ENCODE measurements at places on chromosomes 6 and 20.

GRCh38 chr6:165725201-165725600 lies 62.2 kb upstream of the PDE10A start:
- DNase-seq: no peak

GRCh38 chr6:17932330-17932852 lies 55.0 kb downstream of the KIF13A start:
- no peak for DNase-seq

DNA sequence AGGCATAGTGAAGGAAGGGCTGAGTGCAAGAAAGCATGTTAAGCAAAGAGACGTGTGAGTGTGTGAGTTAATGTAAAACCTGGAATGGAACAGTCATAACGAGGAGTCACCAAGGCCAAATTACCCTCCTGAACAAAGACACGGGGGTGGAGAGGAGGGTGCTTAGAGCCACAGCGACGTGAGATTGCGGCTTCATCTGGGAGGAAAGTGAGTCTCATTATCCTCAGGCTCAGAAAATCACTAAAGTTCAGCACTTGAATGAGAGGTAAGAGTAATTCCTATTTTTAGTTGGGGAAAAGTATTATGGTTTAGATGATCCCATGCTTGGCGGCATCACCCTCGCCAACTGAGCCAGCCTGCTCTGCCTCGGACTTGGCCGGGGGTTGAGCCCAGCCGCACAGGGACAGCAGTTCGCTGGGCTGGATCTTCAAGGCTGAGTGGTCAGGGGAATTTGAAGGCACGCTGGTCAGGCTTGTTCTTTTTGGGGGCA lies 136.6 kb downstream of the DTNBP1 start:
- no peak for DNase-seq

- no peak for DNase-seq
These were observed 103.7 kb upstream of the MTHFD1L start for GRCh38 chr6:150761771-150762170.

DNA sequence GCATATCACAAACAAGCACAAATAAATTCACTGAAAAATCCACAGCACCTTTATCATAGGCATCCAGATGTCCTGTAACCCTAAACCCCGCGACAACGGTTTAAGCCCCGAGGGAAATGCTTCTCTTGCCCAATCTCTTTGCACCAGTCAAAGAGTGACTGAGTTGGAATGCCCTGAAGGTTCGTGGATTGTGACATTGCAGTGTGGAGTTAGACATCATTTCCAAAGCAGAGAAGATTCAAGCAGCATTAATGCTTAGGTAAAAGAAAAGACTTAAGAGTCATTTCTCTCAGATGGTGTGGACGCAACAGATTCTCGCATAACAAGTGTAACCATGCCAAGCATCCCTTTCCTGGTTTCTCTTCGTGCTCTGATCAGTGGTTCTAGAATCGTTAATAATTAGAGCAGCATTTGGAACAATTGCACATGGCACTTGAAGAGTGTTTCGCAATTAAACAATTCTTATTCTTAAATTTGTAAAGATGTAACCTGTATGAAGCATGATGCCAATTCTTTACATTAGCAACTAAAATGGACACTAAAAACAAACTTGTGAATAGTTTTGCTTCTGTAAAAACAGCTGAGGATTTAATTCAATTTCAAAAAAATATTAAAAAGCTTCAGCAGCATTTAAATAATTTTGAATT lies 121.6 kb downstream of the HIVEP2 start:
- no peak for DNase-seq

- DNase-seq: no peak
These were observed 263.9 kb upstream of the JARID2 start for GRCh38 chr6:14981960-14982359.

GRCh38 chr6:113564371-113565171 lies 292.6 kb upstream of the MARCKS start:
- no peak for DNase-seq

DNA sequence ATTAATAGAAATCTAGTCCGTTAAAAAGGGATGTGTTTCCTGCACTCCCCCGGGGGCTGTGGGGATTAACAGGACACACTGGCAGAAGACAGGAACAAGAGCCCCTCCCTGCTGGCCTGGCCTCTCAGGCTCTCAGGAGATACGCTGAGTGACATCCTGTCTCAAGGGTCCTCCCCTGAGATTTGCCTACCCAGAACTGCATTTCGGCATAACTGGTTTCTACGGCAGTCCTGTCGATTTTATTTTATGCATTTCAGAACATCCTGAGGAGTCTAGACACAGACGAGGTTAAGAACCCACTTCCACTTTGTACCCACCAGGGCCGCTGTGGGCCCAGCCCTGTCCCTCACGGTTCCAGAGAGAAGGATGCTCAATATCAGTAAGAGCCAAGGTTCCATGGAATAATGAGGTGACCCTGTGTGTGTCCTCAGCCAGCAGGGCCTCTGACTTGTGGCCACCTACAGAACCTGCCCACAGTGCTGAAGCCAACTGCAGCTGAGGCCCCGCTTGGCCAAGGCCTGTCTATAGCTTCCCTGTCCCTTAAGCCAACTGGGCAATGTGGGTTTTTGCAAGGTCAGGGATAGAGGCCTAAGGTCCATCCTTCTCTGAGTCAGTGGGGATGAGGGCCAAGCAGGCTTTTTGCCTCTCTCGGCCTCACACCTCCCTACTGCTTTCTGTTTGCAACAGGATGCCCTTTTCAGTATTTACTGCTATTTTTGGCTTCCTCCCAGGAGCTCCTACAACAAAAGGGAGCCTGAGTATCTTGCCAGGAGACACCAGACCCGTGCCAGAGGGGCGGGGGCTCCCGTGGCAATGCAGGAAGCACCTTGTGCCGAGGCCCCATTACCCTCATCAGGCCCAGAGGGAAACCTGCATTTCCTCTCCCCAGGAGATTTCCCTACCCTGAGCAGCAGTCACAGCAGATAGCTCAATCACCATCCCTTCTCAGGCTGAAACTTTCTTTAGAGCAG lies 14.7 kb downstream of the UQCC2 start:
- DNase-seq: no peak

- DNase-seq: no peak
These were observed 43.7 kb downstream of the CDH22 start for GRCh38 chr20:46264391-46265266.

DNA sequence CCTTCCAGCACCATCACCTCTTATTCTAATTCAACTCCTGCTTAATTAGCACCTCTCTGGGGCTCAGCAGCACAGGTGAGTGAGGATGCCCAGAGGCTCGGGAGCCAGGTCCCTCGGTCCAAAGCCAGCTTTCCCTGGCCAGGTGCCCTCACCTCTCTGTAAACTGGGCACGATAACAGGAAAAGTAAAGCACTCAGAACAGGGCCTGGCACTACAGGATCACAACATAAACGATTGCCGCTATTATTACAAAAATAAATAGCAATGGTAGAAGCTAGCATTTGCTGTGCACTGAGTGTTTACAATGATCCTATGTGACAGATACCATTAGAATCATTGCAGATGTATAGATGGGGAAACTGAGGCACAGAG lies 2.6 kb downstream of the BPIFB2 start:
- DNase-seq: no peak

DNA sequence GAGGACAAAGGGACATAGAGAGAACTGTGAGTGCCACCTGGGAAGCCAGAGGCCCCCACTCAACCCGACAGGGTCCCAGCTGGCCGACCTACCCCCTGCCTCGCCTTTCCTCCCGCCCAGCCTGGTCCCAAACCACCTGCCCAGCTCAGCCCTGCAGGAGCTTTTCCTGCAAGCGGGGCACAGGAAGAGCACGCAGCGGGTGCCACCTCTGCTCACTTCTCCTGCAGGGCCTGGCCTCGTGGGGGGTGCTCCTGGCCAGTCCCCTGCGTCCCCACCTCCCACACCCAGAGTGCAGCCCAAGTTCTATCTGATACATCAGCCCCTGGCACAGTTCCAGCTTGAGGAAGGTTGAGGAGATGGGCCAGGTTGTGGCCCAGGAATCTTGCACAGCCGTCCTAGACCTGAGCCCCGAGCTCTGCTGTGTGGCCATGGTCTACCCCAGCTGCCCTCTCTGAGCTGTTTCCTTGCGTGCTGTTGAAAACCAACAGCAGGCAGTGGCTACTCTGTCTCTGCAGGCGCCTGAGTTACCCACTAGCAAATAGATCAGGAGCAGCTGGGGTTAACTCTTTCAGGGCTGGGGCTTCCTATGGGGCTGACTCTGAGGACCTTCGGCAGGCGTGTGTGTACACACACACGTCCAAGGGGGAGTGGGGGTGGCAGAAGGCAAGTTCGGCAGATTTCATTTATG lies 1.7 kb downstream of the NECAB3 start:
- no peak for DNase-seq

- no peak for DNase-seq
These were observed 45.8 kb downstream of the AHI1 start for GRCh38 chr6:135451617-135452190.

DNA sequence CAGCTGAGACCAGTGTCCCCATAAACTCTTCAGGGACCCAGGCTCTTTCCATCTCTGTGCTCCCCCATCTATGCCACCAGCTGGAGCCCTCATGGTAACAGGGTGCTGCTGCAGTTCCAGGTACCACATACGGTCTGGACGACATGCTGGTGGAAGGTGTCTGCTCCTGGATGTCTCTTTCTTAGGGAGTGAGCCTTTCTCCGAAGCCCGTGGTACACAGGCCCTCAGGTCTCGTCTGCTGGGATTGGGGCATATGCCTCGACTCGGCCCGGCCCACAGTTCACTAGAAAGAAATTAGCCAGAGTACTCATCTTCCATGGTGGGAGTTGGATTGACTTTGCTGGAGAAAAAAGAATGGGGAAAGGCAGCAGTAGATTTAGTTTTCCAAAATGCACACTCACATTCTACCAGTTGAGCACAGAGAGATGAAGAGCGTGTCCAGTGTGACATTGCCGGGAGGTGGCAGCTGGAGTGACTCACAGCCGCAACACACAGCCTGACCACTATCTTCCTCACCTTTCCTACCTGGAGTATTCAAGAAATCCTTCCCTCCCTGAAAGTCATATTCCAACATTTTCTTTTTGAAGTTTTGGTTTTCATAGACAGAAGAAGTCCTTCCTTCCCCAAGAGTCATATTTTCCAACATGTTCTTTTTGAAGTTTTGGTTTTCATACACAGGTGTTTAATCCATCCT lies 18.6 kb upstream of the SPO11 start:
- no peak for DNase-seq

- no peak for DNase-seq
These were observed 111.1 kb upstream of the SASH1 start for GRCh38 chr6:148231572-148231971.

- no peak for DNase-seq
These were observed 153.7 kb upstream of the PTPN1 start for GRCh38 chr20:50356525-50356885.

Data from stimulated activated CD8-positive, alpha-beta memory T cell treated with anti-CD3 and anti-CD28 coated beads, Interleukin-12 subunit alpha, Interleukin-12 subunit beta, amount 100 ng/mL, for 1 hour (primary cell).